Immature natural killer cell (primary cell): ENCODE measurements at places on chromosomes 2 and 18.

- H3K27me3 ChIP-seq: peaks cover 3% of the 10 kb centered on the region
- H3K27ac ChIP-seq: no peak overlapping the region
- DNase-seq: no peak
Measured at GRCh38 chr18:79867666-79868065, 69.9 kb downstream of the KCNG2 start.

DNA sequence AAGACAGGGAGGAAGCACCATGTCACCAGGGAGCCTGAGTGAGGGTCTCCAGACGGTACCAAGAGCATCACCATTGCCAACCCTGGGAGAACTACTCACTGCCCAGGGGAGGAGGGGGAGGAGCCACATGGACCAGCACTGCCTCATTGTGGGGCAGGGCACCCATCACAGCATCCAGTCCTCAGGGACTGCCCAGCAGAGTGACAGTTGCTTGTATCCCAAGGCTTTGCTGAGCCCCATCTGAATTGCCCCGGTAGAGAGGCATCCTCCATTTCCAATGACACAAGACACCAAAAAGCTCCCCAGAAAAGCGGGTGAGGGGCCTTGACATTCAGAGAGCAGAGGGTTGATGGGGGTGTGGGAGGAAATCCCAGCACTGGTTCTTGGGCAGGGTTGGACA is 6.8 kb upstream of the CIB4 start:
- no peak for DNase-seq
- H3K4me1 ChIP-seq: no peaks in the 10 kb centered on the region
- H3K27ac ChIP-seq: no peak overlapping the region
- no peaks in the 10 kb centered on the region for H3K36me3 ChIP-seq
- no peak overlapping the region for H3K4me3 ChIP-seq
- peaks cover 16% of the 10 kb centered on the region for H3K27me3 ChIP-seq

DNA sequence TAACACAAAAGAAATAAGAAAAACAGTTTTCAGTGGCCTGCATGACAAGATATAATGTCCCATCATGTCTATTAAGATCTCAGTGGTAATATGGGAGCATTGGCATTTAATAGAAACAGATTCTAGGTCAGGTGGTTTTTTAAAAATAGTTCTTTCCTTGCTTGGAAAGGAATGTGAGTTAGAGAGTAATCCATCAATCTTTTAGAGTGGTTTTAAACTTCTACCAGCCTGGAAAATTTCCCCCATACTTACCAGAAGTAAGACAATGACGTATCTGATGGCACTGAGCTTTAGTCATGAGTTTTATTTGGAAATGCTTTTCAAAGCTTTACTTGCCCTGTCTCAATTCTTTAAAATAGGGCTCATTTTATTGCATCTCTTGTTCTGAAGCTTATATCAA is 441.7 kb upstream of the SMIM21 start:
- no peak overlapping the region for H3K4me3 ChIP-seq
- no peak overlapping the region for H3K27ac ChIP-seq
- no peaks in the 10 kb centered on the region for H3K36me3 ChIP-seq
- no peaks in the 10 kb centered on the region for H3K27me3 ChIP-seq

DNA sequence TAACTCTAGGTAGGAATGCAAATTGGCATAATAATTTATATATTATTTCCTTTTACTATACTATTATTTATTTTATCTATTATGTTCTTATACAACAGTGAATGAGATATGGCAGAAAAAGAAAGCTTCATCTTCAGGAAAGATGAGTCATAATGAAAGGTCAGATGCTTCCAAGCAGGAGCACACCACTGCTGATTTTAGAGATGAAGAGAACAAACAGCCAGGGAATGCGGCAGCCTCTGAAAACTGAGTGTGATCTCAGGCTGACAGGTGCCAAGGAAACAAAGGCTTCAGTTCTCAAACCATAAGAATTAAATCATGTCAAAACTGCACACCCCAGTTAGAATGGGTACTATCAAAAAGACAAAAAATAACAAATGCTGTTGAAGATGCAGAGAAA is 149.0 kb downstream of the CCDC178 start:
- no peaks in the 10 kb centered on the region for H3K4me1 ChIP-seq
- no peak overlapping the region for H3K27ac ChIP-seq
- H3K27me3 ChIP-seq: no peaks in the 10 kb centered on the region
- H3K36me3 ChIP-seq: no peaks in the 10 kb centered on the region
- DNase-seq: no peak

DNA sequence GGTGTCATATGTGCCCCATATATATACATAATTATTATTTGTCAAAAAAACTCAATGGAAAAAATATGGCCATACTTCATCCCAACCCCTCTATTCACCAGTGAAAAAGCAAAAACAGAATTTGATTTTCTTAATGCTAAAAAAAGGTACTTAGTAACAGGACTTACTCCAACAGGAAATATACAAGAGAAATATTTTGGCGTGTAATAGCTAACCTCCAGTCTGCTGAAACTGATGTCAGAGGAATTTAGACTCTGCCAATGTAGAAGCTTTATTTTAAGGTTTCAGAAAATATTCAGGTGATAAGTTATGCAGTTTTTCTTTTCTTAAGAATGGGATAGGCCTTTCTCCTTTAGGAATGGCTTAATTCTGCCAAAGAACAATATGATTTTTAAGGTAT is 72.6 kb downstream of the TMEFF2 start:
- no peak overlapping the region for H3K27ac ChIP-seq
- DNase-seq: no peak
- no peaks in the 10 kb centered on the region for H3K4me1 ChIP-seq
- H3K36me3 ChIP-seq: no peaks in the 10 kb centered on the region

GRCh38 chr2:172467382-172467781 is 40.0 kb downstream of the ITGA6 start:
- H3K27ac ChIP-seq: no peak overlapping the region
- H3K4me1 ChIP-seq: peaks cover 37% of the 10 kb centered on the region
- H3K27me3 ChIP-seq: peaks cover 3% of the 10 kb centered on the region
- H3K4me3 ChIP-seq: no peak overlapping the region

DNA sequence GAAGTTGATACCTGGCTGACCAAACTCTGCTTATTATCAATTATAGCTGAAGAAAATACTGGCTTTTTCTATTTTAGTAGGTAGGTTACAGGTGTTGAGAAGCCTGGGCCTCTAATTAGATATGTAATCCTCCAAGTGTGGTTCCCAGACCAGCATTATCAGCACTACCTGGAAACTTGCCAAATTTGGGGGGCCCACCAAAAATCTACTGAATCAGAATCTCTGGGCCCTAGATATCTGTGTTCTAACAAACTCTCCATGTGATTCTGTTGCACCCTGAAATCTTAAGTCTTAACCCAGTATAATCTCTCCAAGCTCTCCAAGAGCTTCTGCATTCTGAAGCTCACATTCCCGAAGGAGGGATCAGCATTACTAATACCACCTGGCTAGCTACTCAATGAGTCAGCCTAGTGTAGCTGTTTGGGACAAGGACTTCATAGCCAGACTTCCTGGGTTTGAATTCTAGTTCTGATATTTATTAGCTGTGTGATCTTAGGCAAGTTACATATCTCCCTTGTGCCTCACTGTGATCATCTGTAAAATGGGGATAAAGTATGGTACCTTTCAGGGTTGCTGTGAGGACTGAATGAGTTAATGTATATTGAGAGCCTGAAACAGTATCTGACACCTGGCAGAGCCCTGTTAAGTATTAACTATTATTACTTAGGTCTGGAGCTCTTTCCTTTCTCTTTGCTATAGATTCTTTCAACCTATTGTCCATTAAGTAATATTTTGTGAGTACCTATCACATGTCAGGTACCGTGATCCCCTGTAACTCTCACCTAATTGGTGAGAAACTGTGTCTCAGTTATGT is 94.1 kb upstream of the CD302 start:
- no peaks in the 10 kb centered on the region for H3K27me3 ChIP-seq
- no peak overlapping the region for H3K27ac ChIP-seq
- no peak for DNase-seq
- H3K4me3 ChIP-seq: no peak overlapping the region
- H3K4me1 ChIP-seq: peaks cover 17% of the 10 kb centered on the region

GRCh38 chr2:232338759-232339106 is 39.8 kb upstream of the ALPP start:
- H3K36me3 ChIP-seq: no peaks in the 10 kb centered on the region
- H3K4me1 ChIP-seq: no peaks in the 10 kb centered on the region
- DNase-seq: no peak
- H3K27me3 ChIP-seq: peaks cover 3% of the 10 kb centered on the region
- no peak overlapping the region for H3K4me3 ChIP-seq

GRCh38 chr2:10707831-10708230 is 13.6 kb upstream of the ATP6V1C2 start:
- no peak overlapping the region for H3K4me3 ChIP-seq
- DNase-seq: no peak
- H3K27me3 ChIP-seq: peaks cover 14% of the 10 kb centered on the region
- H3K36me3 ChIP-seq: no peaks in the 10 kb centered on the region

- DNase-seq: no peak
- H3K4me3 ChIP-seq: no peak overlapping the region
- no peaks in the 10 kb centered on the region for H3K4me1 ChIP-seq
- H3K27me3 ChIP-seq: no peaks in the 10 kb centered on the region
- H3K36me3 ChIP-seq: no peaks in the 10 kb centered on the region
Measured at GRCh38 chr2:45300026-45300750, 290.9 kb upstream of the SIX2 start.

GRCh38 chr2:168518555-168519066 is 62.5 kb downstream of the CERS6 start:
- H3K36me3 ChIP-seq: peaks cover 4% of the 10 kb centered on the region
- DNase-seq: no peak
- H3K27ac ChIP-seq: no peak overlapping the region
- H3K4me1 ChIP-seq: peaks cover 52% of the 10 kb centered on the region
- no peak overlapping the region for H3K4me3 ChIP-seq

GRCh38 chr2:72108121-72108520 is 39.5 kb downstream of the CYP26B1 start:
- H3K4me3 ChIP-seq: no peak overlapping the region
- no peak overlapping the region for H3K27ac ChIP-seq
- peaks cover 2% of the 10 kb centered on the region for H3K27me3 ChIP-seq
- DNase-seq: no peak
- H3K36me3 ChIP-seq: no peaks in the 10 kb centered on the region
- no peaks in the 10 kb centered on the region for H3K4me1 ChIP-seq

DNA sequence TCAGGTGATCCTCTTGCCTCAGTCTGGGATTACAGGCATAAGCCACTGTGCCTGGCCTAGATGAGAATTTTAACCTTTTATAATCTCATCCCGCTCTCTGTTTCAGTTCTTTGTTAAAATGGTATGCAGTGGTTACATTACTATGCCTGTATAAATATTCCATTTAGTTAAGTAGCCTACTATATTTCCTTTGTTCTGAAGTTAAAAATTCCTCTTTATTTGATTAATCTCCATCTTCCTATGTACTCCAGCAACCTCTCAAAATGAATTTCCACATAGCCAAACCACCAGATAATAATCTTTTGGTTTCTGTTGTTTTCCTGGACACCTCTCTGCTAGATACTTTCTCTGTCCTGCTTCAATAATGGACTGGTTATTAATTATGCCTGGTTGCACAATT is 15.8 kb downstream of the RAB10 start:
- peaks cover 58% of the 10 kb centered on the region for H3K4me1 ChIP-seq
- H3K27ac ChIP-seq: peak overlapping the region; percentile 9
- peaks cover 2% of the 10 kb centered on the region for H3K27me3 ChIP-seq
- no peak for DNase-seq
- H3K4me3 ChIP-seq: no peak overlapping the region

DNA sequence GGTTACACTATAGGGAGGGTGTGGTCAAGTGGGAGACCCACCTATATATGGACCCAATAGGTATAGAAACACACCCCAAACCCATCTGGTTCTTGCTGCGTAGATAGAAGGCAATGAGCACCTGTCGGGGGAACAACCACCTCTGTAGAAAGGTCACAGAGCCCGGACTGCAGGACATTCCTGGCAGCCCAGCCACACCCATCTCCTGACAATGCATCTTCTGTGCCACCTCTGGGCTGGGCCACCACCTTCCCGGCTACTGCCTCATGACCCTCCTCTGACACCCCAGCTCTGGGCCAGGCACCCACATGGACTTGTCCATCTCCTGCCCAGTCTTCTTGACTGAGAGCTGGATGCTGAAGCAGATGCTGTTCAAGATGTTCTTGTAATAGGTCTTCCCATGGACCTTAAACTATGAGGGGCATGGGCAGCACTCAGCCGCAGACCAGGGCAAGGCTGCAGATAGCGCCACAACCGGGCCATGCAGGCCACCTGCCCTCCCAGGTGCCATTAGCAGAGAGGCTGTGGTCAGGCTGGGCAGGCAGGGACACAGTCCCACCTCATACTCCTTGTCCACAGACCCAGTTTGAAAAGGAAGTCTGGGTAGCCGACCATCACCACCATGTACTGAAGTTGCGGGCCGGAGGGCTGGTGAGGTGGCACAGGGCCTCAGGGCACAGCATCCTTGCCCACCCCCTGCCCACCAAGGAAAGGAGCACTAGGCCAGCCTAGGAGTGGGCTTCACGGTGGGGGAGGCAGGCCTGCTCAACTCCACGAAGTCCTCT is 9.3 kb downstream of the ALPG start:
- no peak overlapping the region for H3K27ac ChIP-seq
- no peaks in the 10 kb centered on the region for H3K4me1 ChIP-seq
- H3K36me3 ChIP-seq: no peaks in the 10 kb centered on the region
- H3K27me3 ChIP-seq: peaks cover 1% of the 10 kb centered on the region

DNA sequence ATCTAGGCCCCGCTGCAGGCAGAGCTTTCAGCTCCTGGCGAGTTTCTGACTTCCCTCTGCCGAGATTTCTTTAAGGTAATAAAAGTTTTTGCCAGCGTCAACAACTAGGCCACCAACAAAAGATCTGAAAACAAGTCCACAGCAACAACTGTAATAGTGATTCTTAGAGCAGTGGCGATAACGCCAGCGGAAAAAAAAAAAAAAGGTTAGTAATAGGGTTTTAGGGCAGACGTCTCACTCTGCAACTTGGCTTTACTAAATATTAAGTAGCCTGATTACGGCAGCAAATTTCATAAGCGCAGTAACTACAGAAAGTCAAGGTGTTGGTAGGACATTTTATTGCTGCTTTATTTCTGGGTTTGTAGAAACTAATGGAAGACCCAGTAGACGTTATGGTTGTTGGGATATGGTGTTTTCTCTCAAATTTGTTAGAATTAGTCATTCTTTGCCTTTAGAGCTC is 481 bp downstream of the SLC30A6 start:
- H3K36me3 ChIP-seq: peaks cover 4% of the 10 kb centered on the region
- H3K27me3 ChIP-seq: no peaks in the 10 kb centered on the region
- H3K4me3 ChIP-seq: peak overlapping the region; percentile 99
- DNase-seq: no peak
